Stimulated activated naive CD4-positive, alpha-beta T cell (primary cell): ENCODE measurements at places on chromosomes 5 and 9.
A peak's percentile ranks its signal among the peaks of the same experiment; 100 is the strongest.

- DNase-seq = no peak
Observed at GRCh38 chr5:114055318-114056184, 306.3 kb upstream of the KCNN2 start.

- DNase-seq = no peak
Observed at GRCh38 chr5:97726106-97726505, 543.1 kb upstream of the RIOK2 start.

DNA sequence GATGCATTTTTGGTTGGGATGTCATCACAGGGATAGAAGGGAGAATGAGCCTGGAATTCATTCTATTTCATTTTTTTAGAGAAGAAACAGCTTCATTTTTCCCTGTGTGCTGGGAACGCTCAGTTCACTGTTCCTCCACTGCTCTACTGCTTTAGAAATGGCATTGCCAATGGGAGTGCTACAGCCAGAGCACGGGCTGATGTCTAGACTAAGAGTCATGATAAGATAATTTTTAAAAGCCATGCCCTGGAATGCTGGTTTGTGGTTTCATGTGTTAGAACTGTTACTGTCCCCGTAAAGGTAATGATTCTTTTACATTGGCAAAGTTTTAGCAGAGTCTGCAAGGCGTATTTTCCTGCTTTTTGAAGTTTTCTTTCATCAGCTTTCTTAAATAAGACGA is 119.6 kb downstream of the SEMA6A start:
- DNase-seq = no peak

DNA sequence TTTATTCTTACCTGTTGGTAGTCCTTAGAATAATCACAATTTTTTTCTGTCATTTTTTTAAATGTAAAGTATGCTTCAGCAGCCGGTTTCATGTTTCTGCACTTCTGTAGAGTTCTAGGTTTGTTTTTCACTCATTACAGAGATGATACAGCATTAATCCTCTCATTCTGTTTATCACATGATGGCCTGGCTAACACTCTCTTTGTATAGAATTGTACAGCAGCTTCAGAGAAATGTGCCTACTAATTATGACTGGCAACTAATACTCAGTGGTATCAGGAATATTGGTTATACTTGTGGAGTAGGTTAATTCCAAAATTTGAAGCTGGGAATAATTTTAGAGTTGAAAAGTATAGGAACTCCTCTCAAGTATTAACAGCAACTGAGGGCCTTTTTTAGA is 192.9 kb upstream of the OTULINL start:
- DNase-seq = no peak

- DNase-seq = no peak
Observed at GRCh38 chr5:143119291-143119769, 284.2 kb downstream of the NR3C1 start.

- DNase-seq = no peak
Observed at GRCh38 chr5:120454094-120454798, 9.9 kb upstream of the PRR16 start.

- DNase-seq = no peak
Observed at GRCh38 chr9:137643921-137644320, 25.1 kb downstream of the EHMT1 start.

DNA sequence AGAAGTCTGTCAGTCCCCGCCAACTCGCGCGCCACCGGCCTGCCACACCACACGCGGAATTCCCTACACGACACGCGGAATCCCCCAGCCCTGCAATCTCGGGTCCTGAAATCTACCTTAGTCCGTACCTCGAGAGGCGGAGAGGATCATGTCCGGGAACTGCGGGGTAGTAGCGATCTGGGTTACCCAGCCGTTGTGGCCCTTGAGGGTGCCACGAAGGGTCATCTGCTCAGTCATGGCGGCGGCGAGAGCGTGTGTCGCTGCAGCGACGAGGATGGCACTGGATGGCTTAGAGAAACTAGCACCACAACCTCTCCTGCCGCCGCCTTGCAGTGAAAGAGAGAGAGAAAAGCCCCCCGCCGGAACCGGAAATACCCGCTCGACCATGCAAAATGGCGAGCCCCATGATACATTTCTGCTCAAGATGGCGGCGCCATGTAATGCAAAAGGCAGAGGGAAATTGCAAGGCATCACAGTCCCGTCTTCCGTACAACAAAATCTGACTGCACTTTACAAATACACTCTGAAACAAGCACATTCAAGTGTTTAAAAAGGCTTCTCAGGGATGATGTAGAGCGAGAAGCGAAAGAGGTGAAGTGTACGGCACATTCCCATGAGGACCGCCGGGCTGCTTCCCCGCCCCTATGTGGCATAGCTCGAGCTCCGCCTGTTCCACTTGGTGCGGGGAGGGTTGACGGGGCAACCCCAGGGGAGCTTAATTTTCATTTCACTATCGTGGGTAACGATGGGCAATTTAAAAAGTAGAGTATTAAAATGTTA is at the start of gene RACK1:
Gene RACK1, minus strand, starts transcription at position 343 of the 780 bp plus-strand sequence. Its CDS starts 106 bp downstream, at position 237.
- DNase-seq = no peak

DNA sequence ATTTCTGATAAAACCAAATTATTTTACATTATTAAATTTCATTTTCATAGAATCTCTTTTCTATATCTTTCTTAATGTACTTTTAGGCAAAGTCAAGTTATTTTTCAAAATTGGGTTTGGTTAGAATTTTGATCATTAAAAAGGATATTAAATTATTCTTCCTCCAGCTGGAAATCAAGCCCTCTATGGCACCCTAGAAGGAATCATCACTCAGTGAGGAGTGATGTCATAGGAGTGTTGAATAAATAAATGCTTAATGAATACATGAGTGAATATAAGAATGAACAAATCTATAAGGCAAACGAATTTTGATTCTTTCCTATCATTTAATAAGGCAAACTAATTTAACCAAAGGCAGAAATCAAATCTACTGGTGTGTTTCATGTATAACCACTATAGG is 639.9 kb downstream of the PDE4D start:
- DNase-seq = no peak

DNA sequence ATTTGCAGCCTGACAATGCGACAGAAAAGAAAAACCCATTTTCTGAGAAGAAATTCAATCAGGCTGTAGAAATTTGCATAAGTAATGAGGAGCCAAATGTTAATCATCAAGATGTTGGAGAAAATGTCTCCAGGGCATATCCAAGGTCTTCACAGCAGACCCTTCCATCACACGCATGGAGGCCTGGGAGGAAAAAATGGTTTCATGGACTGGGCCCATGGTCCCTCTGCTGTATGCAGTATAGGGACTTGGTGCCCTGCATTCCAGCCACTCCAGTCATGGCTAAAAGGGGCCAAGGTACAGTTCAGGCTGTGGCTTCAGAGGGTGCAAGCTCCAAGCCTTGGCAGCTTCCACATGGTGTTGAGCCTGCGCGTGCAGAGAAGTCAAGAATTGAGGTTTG is 73.3 kb downstream of the CCDC192 start:
- no peak for DNase-seq

DNA sequence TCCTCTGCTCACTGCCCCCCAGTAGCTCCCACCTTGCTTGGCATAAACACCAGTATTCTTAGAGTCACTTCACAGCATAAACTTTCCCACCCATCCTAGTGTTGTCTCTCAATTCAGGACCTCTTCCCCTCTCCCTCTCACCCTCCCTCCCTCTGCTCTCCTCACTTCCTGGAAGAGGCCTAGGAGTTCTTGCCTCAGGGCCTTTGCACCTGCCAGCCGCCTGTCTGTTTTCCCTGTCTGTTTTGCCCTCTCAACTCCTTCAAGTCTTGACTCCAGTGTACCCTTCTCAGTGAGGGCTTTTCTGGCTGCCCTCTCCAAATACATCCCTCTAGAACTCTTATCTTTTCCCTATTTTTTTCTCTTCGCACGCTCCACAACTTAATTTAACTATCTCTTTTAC is 86.2 kb downstream of the ENTREP1 start:
- DNase-seq = no peak

- no peak for DNase-seq
Observed at GRCh38 chr5:116750631-116751580, 176.3 kb upstream of the SEMA6A start.

GRCh38 chr5:65483546-65484346 is 2.0 kb upstream of the ADAMTS6 start:
- peak; percentile 12 for DNase-seq

DNA sequence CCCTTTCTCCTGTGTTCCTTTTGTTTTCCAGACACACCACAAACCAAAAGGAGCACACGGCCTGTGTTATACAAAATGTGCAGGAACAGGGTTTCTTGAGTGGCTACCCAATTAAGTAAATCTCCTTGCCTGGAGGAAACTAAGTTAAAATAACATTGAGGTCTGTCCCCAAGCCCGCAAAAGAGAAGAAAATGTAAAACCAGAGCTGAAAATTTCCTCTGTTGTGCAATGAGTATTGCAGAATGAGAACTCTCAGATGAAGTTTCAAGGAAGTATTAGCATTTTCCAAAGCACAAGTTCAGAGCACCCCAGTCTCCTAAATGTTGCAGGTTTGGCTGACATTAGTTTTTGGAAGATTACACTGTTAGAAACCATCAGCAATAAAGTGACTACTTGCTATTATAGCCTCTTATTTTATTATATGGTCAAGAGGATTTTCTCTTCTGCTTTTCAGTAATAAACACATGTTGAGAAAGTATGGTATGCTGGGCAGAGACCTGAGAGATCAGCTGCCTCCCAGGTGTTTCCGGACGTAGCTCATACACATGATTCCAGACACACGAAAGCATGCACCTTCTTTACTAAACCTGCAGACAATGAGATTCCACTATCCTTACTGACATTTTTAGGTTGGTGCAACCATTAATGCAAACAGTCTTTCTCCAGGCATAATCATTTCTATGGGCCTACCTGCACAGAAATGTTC is 161.3 kb downstream of the SNCAIP start:
- no peak for DNase-seq

DNA sequence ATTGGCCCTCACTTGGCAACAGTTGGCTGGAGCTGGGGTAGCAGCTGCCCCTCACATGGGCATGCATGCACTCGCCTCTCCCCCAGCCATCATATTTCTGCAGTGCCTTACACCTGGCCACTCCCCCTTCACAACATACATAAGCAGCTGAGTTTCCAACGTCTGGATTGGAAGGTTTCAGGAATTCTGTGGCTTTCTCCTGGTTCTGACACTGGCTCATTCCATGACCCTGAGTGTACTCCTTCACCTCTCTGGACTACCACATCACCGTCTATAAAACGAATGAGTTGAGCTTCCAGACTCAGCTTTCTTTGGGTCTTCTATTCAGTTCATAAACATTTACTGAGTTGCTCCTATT is 84.3 kb downstream of the GALNT10 start:
- no peak for DNase-seq

DNA sequence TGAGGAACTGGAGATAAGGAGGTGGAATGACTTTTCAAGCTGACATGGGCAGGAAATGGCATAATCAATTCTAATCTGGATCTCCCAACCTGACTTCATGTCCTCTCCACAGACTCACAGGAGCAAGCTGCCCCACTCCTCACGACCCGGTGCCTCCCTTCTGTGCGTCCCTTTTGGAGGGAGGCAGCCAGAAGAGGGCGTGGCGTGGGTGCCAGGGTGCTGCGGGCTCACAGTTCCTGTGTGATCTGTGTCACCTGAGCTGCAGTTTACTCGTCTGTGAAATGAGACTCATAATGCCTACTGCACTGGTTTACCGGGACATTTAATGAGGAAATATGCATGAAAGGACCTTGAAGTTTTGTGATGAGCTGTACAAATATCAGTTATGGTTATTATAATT is 207.4 kb downstream of the DAB2IP start:
- no peak for DNase-seq

DNA sequence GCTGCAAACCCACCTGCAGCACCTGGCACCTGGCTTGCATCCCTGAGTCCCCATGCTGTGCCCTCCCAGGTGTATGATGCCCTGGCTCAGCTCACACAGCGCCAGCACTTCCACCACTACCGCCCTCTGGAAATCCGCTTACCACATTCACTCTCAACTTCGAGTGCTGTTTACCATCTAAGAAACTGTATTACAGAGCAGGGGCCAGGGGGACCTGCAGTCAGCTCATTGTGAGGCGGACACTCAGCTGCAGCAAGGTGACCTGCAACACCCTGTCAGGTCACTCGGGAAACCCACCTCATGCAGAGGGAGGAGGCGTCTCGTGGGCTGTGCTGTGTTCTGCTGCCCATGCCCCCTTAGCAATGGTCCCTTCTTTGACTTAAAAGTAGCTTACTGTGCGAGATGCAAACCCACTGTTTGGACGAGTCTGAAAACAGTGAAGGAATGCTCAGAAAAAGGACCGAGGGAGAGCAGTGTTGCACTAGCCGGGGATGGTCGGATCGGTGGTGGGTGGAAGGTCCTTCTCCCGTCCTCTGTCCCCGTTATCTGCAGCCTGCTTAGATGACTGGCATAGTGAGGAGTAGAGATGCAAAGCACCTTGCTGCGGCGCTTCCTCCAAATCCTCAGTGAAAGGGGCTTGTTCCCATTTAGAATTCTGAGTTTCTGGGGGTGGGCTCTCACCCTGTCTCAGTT is 55.2 kb upstream of the CTSL start:
- DNase-seq = no peak

DNA sequence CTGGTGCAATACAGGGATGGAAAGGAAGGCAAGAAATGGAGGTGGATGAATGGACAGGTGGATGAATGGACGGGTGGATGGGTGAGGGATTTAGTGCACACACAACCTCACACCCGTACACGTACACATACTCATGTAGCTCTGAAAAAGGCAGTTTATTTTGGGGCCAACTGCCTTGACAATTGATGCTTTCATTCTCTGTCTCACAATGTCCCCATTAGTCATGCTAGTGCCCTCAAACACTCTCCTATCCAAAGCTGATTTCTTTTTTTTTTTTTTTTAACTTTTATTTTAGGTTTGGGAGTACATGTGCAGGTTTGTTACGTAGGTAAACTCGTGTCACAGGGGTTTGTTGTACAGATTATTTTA is 495.0 kb downstream of the DMAC1 start:
- DNase-seq = no peak

DNA sequence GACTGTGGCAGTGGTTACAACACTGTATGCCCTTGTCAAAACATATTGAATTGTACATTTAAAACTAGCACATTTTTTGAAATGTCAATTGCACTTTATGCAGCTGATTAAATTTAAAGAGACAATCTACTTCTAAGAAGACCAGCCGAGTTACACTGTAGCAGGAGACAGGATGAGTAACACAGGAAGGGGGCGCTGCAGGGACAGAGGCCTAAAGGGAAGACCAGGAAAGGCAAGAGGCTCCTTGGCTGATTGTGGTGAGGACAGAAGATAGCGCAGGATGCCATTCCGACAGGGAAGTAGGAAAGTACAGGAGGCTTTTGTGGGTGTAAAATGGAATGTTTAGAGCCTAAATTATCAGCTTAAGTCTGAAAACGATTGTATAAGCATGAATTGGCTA is 28.2 kb upstream of the PPP2R2B start:
- DNase-seq = no peak

DNA sequence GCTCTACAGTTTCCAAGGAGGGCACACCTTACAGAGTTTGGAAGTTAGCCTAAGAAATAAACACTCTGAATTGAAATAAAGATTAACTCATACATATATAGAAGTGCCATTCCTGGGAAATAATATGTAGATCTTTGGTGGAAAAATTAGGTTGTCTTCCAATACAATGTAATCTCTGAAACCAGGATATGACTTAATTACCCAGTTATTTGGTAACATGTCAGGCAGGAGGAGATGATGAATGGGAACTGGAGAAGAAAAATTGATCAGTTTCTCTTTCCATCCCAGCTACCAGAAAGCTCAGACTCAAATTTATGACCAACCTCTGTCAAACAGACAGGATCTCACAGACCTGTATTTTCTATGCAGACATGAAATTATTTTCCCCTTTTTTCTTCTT is 215.2 kb upstream of the SNX2 start:
- no peak for DNase-seq
